ENCODE measurements at places on chromosomes 5 and 9.
A peak's percentile ranks its signal among the peaks of the same experiment; 100 is the strongest.

DNA sequence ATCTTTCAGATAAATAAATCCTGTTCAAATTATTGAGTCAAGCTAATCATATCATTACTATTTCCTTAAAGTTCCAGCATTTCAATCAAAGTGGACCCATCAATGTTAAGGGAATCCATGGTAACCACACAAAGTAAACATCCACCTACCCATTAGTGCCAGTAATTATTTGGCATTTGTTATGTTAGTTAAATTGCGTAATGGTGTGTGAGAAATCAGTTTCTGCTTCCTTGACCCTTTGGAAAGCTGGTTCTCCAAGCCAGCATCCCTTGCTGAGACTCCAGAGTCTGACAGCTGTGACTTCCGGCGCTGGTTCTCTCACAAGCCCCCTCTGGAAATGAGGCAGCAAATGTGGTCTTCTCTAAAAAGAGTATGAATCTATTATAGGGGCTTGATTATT is 308.6 kb upstream of the EFNA5 start:
- peak; percentile 75 for DNase-seq

GRCh38 chr5:172870715-172871461 is 36.8 kb downstream of the ERGIC1 start:
- DNase-seq, result no peak

DNA sequence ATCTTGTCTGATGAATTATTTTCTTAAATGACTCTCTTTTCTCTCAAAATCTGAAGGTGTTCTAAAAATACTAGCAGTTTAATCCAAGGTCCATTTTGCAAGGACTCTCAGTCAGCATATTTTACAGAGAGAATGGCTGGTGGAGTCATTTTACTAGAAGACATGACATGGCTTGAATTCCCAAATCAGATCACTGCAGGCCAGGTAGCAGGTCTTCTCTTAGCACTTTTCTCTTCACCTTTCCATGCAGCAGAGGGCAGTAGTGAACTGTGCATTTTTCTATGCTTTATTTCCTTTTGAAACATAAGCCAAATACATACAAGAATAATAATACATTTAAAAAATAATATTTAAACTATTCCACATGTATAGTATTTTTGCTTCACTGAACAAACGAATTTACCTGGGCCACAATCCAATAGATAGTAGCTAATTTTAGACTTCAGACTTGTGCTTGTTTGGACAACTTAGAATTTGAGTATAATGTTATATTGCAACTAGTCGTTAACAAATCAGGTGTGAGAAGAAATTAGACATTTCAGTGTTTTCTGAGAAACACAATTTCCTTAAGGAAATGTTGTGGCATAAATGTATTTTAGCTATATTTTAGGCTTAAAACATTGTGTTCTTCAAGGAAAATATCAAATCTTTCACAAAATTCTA is 289.4 kb upstream of the DAB2 start:
- DNase-seq, result peak; percentile 52

- DNase-seq, result peak; percentile 61
Measured at GRCh38 chr9:129497005-129497812, 123.7 kb downstream of the C9orf50 start.

GRCh38 chr5:42749020-42749419 is 7.6 kb upstream of the CCDC152 start:
- DNase-seq, result no peak

- DNase-seq, result no peak
Measured at GRCh38 chr9:113631137-113631765, 167.7 kb downstream of the RGS3 start.

- DNase-seq, result no peak
Measured at GRCh38 chr5:147372191-147372590, 137.4 kb downstream of the STK32A start.

GRCh38 chr9:110255463-110256379 is 586 bp downstream of the TXN start:
- DNase-seq, result no peak

GRCh38 chr5:6328173-6328572 is 50.2 kb downstream of the MED10 start:
- no peak for DNase-seq

DNA sequence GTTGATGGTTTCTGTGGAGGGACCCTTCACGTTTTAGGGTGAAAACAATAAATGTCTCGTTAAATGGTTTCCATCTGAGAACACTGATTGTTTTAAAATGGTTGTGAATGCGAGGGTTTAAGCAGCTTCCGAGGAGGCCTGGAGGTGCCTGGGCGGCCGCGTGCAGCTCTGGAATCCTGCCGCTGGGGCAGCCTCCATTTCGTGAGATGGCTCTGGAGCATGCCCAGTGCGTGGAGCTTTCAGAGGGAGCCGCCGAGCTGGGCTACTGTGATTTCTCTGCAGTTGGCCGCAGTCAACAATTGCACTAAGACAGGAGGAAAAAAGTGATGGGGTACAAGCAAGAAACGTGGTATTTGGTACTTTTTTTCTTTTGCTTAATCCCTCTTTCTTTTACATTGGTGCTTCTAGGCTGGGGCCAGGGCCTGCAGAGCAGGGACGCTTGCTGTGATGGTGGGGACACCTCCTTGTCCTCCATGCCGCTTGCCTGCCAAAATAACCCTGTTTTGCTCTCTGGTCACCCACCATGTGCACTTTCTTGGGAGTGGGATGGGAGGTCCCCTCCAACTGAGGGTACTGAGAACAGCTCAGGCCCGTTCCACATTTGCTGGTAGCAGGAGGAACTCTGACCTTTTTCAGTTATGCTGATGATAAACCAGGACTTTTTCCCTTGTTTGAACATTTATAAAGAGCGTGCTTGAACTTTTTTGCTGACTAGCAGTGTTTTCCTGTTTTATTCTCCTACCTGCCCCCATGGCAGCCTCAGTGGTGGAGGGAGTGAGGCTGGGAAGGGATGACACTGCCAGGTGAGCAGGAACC is 47.1 kb downstream of the EHMT1 start:
- DNase-seq, result no peak

DNA sequence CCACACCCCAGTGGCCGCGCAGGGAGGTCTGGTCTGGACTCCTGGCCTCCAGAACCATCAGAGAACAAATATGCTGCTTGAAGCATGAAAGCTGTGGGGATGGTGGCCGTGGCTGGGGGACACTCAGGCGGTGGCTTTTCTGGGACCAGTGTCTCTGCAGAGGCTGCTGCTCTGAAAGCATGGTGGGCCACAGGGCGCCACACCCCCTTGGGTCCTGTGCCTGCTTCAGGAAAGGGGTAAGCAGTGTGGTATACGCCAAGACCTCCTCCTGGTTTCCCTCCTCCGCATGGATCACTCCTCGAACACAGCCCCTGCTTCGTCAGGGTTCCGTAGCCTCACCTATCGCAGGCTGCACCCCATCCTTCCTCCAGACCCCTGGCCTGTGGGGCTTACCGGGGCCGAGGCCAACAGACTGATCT is 19.7 kb upstream of the TERT start:
- DNase-seq, result no peak

DNA sequence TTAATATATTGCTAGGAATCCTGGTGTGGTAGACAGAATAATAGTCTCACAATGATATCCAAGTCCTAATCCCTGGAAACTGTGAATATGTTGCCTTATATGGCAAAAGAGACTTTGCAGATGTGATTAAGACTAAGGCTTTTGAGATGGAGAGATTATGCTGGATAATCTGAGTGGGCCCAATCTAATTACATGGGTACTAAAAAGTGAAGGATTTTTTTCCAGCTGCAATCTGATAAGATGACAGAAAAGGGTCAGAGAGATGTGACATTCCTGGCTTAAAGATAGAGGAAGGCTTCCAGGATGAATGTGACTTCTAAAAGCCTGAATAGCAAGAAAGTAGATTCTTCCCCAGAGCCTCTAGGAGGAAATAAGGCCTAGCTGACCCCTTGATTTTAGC is 80.7 kb upstream of the MPDZ start:
- DNase-seq, result no peak

GRCh38 chr9:11319538-11319937 is 706.7 kb upstream of the PTPRD start:
- peak; percentile 77 for DNase-seq

DNA sequence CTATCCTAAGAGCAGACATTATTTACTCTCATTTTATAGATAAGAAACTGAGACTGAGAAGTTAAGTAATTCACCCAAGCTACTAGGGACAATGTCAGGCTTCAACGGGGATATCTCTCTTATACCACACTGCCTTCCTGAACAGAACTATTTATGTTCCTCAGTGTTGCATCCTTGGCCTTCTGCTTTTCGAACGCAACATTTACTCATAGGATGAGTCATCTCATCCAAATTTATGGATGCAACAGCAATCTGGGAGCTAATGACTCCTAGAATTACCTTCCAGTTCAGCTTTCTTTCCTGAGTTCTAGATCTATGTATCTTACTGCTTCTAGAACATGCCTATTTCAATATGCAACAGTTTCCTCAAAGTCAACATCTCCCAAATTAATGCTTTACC is 103.6 kb upstream of the PAM start:
- peak; percentile 17 for DNase-seq

- DNase-seq, result no peak
Measured at GRCh38 chr5:132819468-132819867, 6.4 kb downstream of the SOWAHA start.

- DNase-seq, result no peak
Measured at GRCh38 chr5:10502130-10502529, 60.5 kb downstream of the ROPN1L start.

DNA sequence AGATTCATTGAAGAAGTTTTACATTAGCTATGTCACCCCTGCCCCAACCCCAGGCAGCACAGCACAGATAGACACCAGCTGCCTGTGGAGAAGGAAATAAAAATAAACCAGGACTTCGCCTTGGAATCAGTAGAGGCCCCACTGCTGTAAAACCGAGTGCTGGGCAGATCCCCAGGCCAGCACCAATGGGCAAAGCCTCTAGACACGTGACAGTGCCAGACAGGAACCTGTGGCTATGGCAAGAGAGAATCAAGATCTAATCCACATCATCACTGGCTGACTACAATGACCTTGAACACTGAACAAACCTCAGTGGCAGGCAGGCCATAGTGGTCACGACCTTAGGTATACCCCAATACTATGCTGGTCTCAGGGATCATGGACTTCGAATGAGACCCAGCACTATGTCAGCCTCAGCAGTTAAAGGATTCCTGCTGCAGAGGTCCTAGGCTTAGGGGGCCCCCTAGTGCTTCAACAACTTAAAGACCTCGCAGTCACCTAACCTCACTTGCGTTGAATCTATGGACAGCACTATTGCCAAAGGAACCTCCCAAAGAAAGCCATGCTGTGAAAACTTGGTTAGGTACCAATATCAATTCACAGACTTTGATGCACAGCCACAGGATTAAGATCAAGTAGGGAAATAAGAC is 2118.6 kb upstream of the C9orf72 start:
- peak; percentile 59 for DNase-seq

DNA sequence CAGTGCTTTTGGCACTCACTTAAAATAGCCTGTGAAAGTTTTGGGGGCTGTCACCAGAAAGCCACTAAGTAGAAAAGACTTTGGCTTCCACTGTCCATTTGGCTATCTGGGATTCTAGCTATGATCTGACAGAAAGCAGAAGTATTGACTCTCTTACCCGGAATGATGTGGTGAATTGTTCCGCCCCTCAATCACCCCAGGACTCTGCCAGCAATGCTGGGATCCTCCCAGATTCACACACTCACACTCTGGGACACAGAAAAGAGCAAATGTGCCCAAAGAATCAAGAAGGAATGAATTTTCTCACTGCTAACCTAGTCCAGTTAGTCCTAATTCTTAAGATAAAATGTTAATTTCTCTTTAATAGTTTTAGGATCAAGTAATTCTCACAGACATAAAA is 576.9 kb downstream of the BNC2 start:
- DNase-seq, result no peak
